Effector CD4-positive, alpha-beta T cell (primary cell): ENCODE measurements at places on chromosomes 1 and 21.

DNA sequence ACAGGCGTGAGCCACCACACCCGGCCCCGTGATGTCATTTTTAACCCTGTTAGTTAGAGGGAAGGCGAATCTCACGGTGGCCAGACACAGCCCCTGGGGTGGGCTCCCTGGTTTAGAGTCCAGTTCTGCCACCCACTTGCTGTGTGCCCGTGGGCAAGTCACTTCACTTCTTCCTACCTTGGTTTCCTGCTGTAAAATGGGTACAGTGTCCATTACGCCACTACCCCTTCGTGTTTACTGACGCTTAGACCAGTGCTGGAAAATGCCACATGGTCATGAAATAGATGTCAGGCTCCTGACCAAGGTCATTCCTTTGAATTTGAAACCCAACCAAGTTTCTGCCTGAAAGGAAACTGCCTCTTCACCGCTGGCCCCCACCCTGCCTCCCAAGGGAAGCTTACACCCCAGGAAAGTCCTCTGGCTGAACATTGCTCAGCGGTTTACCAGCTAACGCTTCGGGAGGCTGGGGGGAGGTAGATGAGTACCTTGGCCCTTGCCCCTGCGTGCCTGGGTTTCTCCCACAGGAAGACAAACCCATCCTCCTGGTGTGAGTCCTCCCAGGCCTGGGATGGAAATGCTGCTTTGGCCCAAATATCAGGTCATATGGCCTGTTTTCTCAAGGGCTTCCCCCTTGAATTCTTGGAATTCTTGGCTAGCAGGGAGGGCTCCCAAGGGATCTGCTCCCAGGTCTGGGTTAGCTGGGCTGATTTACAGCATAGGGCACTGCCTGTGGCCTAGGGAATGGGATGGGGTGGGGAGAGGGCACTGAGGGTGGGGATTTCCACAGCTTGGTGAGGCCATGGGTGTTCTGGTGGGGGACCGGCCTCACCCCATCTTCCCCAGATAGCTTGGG lies 7.6 kb upstream of the AADACL4 start:
- no peak for DNase-seq

DNA sequence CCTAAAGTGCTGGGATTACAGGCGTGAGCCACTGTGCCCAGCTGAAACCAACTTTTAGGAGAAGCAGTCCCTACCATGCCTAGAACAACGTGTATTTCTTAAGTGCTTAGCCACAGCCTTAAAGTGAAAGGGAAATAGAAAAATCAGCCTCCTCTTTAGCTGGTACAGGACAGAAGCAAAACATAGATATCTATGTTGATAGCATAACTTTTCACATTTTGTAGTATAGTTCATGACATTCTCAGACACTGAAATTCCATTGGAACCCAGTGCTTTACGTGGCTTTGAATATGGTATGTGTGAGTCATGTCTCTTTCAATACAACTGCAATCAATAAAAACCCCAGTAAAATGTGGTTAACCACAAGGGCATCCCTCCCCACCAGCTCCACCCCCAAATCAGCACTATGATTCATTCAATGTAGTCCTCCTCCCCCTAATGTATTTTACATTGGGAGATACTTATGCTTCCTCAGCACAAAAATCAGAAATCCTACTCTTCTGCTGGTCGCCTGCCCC lies 32.1 kb downstream of the TGFB2 start:
- DNase-seq = no peak

- no peak for DNase-seq
These were observed 977 bp downstream of the PRPF3 start for GRCh38 chr1:150322310-150322709.

GRCh38 chr21:22885079-22885478 lies 1886.9 kb downstream of the NCAM2 start:
- no peak for DNase-seq

GRCh38 chr21:34812504-34813265 lies 143.9 kb downstream of the CLIC6 start:
- no peak for DNase-seq

GRCh38 chr1:30678209-30678608 lies 45.2 kb downstream of the MATN1 start:
- DNase-seq = no peak

- no peak for DNase-seq
These were observed 5.7 kb upstream of the SVBP start for GRCh38 chr1:42822800-42823392.

- DNase-seq = no peak
These were observed 72.4 kb upstream of the KCND3 start for GRCh38 chr1:112061901-112062320.

- DNase-seq = no peak
These were observed 31.0 kb downstream of the FOXD2 start for GRCh38 chr1:47468709-47469389.

- DNase-seq = no peak
These were observed 847 bp downstream of the PSMD4 start for GRCh38 chr1:151255381-151255780.

- no peak for DNase-seq
These were observed 344.6 kb upstream of the LYPLAL1 start for GRCh38 chr1:218829097-218829496.

DNA sequence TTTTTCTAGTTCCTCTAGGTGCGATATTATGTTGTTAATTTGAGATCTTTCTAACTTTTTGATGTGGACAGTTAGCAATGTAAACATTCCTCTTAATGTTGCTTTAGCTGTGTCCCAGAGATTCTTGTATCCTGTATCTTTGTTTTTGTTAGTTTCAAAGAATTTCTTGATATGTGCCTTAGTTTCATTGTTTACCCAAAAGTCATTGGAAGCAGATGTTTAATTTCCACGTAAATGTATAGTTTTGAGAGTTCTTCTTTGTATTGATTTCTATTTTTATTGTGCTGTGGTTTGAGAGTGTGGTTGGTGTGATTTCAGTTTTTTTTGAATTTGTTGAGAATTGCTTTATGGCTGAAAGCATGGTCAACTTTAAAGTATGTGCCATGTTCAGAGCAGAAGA lies 319.4 kb downstream of the PTBP2 start:
- no peak for DNase-seq

DNA sequence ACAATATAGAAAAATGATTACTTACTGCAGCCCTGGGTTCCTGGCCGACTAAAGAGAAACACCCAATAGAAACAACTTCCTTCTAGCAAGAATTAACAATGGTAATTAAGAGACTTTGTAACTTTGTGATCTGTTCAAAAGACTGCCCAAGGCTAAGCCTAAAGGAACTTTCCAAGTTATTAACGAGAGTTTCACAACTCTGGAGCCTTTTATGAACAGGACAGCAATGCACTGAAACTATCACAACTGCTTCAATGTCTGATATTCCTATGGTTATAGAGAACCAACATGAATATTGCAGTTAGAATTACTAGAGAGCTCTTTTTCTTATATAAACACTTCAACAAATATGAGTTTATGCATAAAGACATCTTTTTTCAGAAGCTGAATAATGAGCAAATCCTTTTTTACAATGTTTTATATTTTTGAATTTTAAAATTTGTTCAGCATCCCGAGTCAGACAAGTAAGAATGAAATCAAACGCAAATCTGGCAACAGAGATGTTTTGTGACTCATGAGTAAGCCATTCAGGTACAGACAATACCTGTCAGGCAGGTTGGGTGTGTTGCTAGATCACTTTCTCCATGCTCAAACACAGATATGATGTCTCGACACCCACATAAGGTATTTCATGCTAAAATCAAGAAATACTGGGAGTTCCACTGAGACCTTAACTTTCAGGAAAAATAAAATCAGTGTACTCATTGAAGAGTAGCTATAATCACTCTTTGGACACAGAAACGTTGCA lies 22.2 kb upstream of the KCNJ15 start:
- no peak for DNase-seq

- DNase-seq = no peak
These were observed 3.3 kb downstream of the EXTL2 start for GRCh38 chr1:100891380-100891779.

DNA sequence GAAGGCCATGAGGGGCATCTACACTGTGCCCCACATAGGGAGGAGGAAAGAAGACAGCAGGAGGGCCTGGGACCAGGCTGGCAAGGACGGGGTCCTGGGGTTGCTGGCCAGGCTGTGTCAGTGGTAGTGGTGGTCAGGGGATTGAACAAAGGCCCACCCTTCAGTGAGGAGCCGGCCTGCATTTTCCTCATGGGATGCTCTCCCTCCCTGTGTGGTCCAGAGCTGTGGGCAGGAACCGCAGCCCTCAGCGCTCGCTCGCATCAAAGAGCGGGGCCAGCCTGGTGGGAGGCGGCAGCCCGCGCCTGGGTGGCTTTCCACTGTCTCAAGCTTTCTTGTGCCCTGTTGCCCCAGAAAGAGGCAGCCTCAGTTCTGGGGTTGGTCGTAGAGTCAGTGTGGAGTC lies 24.8 kb downstream of the LHX4 start:
- DNase-seq = no peak

DNA sequence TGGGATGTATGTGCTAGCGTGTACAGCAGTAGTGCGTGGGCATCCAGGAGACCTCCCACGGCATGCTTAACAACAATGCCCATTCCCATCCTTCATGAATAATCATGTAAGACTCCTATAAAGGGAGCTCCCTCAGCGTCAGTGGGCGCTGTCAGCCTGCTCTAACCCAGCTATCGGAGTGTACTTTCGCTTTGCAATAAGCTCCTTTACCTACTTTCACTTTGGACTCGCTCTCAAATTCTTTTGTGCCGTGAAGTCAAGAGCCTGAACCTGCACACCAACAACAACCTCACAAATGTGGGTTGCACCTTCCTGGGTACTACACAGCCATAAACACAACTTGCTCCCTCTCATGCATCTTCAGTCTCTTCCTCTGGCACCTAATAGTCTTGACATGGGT lies 114.8 kb upstream of the PAXBP1 start:
- DNase-seq = no peak

DNA sequence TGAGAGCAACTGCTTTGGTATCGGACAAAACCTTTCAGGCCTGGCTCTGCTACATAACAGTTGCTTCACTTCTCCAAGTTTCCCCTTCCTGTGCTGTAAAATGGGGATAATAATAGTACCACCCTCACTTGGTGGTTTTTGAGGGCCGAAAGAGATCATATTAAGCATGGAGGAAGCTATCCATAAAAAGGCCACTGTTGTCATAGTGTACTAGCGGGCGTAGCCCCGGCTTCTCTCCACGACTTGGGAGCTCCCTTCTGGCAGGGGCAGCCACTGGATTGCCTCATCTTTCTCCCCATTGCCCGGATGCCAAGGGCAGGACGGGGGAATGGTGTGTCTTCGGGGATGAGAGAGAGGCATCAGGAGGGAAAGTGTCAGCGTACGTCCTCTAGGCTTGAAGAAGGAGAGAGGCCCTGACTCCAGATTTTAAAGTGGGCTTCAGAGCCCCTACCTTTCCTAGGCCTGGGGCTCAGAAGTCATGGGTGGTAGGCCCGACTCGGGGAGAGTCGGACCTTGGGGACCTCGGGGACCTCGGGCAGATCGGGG lies 548 bp upstream of the MFSD2A start:
- DNase-seq = no peak

GRCh38 chr1:207069061-207069460 lies 16.0 kb downstream of the PFKFB2 start:
- no peak for DNase-seq

- DNase-seq = no peak
These were observed 28.8 kb downstream of the TAF5L start for GRCh38 chr1:229596925-229597699.

GRCh38 chr1:94279462-94279861 lies 42.1 kb upstream of the ARHGAP29 start:
- DNase-seq = no peak

GRCh38 chr1:203215573-203215972 lies 13.9 kb downstream of the CHIT1 start:
- no peak for DNase-seq

GRCh38 chr1:205658943-205659581 lies 21.2 kb downstream of the SLC45A3 start:
- DNase-seq = peak; percentile 60

DNA sequence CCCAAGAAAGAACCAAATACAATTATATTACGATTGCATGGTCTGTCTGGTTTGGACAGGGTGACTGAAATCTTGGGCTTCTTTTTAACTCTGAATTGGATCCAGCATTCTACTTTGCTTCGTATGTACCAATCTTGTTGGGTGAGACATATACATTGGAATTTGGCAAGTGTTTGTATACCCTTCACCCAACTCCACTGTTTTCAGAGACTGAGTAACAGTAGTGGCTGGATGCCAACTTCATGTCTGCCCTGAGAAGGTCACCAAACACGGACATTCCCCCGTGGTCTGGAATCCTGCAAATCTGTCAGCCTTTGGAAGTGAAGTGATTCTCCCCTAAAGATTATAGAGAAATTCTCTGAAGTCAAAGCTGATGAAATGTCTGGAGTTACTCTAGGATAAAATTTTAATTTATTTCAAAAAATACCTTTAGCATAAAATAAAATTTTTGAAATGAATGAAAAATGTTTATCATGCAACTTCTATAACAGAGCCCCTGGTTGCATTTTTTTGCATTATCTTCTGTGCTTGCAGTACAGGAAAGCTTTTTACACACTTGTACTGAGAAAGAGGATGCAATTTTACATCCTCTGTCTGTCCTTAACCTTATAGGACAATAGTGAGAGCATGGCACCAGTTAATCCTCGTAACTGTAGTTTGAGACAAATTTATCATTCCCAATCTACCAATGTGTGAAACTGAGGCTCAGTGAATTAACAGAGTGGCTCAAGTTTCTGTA lies 201.8 kb downstream of the DISC1 start:
- no peak for DNase-seq

GRCh38 chr1:181104790-181105133 lies 16.3 kb downstream of the IER5 start:
- DNase-seq = peak; percentile 43

- DNase-seq = no peak
These were observed 49.4 kb upstream of the BOLA1 start for GRCh38 chr1:149849947-149850360.

DNA sequence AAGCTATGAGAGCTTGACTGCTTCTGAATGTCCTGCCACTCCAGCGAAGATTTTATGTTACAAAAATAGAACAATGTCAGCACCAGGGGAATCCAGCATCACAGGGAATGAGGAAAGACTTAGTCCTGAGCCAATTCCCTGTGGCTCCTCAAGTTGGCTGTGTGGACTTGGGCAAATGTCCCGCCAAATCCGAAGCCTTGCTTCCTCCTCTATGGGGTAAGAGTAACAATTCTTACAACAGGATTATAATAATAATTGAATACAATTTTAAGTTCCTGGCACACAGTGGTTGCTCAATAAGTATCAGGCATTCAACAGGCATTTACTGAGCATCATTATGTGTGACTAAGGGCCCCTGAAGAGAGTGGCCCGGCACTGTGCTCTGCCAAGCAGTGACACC lies 44.4 kb downstream of the STPG1 start:
- no peak for DNase-seq

- DNase-seq = no peak
These were observed 43.4 kb upstream of the SLC19A2 start for GRCh38 chr1:169529068-169529642.
